ENCODE measurements at places on chromosomes 7 and 10.

DNA sequence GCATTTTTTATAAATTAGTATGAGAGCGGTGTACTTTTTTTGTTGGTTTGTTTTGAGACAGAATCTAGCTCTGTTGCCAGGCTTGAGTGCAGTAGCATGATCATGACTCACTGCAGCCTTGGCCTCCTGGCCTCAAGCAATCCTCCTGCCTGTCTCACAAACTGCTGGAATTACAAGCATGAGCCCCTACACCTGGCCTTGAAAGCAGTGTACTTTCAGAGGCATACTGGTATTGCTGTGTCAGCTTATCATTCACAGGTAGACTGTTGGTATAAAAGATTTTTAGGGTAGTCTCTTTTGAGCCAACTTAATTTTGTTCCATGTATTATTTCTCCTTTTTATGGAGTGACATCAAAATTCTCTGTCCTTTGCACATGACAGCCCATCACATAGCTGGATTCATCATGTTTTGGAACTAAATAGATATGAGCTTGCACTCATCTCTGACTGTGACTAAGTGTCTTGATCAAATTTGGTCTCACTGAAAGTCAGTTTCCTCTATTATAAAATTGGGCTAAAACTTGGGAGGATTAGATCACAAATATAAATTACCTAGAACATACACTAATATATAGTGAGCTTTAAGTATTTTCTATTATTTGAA lies 12.4 kb downstream of the GNAT3 start:
- peak; percentile 11 for DNase-seq

- DNase-seq = no peak
Measured at GRCh38 chr10:108817584-108817983, 1105.7 kb downstream of the XPNPEP1 start.

DNA sequence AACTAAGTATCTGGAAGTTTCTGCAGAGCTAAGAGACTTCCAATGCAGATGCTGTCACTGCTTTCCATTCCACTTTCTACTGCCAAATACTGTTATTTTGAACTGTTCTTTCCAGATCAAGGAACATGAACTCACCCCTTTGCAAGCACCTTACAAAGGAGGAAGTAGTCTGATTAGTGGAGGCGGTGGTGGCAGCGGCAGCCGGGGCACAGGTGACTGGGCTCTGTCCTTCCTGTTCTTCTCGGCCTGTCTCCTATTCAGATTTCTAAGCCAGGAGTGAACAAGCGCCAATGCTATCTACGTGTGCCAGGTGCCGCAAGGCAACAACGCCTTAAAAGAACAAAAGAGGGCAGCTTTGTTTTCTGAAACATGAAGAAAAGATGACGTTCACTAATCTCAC lies 44.9 kb downstream of the BEND7 start:
- DNase-seq = peak; percentile 12

DNA sequence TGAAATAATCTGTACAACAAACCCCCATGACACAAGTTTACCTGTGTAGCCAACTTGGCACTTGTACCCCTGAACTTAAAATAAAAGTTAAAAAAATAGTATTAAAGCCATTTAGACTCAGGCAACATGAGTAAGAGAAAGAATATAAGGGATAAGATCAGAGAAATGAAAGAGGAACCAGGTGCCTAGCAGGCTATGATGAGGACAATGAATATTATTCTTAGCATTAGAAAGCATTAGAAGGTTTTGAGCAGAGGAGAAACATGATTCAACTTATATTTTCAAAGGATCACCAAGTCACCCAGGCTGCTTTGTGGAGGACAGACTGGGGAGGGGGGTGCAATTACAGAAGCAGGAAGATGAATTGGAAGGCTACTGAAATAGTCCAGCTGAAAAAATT lies 48.1 kb upstream of the TES start:
- no peak for DNase-seq

DNA sequence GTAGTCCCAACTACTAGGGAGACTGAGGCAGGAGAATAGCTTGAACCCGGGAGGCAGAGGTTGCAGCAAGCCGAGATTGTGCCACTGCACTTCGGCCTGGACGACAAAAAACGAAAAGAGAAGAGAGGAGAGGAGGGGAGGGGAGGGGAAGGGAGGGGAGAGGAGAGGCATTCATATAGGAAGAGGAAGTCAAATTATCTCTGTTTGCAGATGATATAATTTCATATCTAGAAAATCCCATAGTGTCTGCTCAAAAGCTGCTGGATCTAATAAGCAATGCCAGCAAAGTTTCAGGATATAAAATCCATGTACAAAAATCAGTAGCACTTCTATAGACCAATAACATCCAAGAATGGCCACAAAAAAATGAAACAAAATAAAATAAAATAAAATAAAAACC lies 120.3 kb downstream of the LMBR1 start:
- peak; percentile 78 for DNase-seq

Data from hematopoietic multipotent progenitor cell treated with erythropoietin and hydrocortisone succinate and interleukin-3 and kit ligand, for 4 days (in vitro differentiated cells).